ENCODE measurements at places on chromosomes 16 and 17.

DNA sequence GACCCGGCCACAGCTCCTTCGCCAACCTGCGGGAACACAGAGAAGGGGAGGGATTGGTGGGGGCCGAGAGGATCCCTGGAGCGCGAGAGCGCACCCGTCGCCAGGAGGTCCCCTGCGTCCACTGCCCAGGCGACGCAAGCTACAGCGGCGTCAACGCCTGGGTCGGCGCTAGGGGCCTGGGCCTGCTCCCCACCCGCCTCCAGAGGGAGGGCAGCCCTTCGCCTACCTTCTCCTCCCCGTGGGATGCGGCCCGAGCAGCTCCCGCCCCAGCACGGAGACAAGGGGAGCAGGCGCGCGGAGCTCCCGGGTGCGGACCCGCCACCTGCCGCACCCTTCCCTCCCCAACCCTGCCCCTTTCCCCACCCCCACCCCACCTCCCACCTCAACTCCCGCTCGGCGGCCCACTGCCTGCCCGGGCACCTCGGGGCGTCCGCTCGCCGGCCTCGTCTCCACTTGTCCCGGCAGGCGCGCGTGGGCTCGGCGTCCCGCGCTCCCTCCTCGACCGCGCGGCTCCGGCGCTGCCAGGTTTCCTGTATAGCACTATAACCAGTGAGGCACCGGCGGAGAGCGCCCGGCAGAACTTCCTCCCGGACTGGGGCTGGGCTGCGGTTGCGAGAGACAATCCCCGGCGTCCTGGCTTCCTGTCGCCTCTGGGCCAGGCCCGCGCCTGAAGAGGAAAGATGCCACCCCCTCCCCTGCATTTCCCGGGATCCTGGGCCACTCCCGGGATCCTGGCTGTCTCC is 119.1 kb upstream of the SMURF2 start:
- no peak for DNase-seq

DNA sequence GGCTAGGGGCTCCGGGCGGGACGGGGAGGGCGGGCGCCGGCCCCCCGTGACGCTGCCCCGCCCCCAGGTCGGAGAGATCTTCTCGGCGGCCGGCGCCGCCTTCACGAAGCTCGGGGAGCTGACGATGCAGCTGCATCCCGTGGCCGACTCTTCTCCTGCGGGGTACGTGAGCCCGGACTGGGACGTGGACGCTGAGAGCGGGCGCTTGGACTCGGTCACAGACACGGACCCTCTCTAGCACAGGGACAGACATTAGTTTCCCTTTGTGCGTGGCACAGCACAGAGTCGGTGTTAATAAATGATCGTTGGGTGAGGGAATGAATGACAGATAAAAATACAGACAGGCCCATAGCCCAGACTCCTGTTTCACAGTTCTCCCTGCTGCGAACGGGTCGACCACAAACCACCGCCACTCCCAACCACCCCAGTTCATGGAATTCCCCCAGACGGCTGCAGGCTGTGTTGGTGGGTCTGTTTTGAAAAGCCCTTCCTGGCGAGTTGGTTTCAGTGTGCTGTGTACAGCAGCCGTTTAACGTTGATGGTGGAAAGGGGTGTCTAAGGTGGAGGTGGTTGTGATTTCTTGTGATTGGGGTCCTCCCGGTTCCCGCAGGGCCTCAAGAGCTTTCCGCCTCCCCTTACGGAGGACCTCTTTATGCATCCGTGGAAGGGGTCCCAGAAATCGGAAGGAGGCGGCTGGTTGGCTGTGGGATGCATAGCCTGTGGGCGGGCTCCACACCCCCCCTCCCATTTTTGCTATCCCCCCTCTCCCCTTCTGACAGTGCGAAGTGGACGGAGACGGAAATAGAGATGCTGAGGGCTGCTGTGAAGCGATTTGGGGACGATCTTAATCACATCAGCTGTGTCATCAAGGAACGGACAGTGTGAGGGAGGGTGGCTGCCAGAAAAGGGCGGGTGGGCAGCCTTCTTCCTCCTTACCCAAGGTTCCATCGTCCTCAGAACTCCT is 2.9 kb downstream of the RNASEK start:
- no peak for DNase-seq

GRCh38 chr17:68387435-68388218 is 69.7 kb downstream of the WIPI1 start:
- DNase-seq: no peak

GRCh38 chr17:42289611-42290181 is 1.4 kb downstream of the STAT5A start:
- DNase-seq: no peak

DNA sequence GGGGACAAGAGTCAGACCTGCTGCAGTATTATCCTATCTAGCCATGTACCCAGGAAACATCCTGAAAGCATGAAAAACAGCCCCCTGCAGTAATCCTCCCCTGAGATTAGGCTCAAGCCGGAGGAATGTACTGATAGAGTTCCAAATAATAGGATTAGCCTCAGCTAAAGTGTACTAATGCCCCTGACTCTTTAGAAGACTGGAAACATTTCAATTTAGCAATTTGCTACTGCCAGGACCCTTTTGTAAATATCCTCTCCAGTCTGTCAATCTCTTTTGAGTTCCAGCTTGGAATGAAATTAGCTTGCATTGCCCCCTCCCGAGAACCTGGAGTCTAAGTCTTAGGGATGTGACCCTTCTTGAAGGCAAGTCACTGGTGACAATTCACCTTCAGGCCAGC is 110.8 kb upstream of the DNAH9 start:
- no peak for DNase-seq

DNA sequence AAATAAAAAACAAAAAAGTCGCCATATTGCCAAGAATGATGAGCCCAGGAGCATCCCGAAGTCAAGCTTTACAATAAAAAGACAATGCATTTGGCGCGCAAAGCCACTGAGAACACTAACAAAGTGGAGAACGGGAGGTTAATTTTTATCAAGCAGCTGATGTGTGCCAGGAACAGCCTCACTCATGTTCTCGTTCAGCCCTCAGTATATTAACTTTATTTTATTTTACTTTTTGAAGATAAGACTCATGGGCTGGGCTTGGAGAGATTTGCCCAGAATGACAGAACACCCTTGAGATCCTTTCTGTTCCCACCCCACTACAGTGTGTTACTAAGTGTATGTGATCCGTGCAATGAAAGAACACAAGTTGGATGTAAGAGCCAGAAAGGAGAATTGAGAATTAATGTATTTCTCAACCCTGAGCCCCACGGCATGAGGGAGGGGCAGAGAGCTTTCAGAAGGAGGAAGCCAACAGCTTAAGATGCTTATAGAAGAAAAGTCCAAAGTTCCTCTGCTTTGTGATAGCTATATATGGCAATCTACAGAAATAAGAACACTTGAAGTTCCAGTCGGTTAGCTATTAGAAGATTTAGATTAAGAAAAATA is 48.4 kb downstream of the COTL1 start:
- no peak for DNase-seq

DNA sequence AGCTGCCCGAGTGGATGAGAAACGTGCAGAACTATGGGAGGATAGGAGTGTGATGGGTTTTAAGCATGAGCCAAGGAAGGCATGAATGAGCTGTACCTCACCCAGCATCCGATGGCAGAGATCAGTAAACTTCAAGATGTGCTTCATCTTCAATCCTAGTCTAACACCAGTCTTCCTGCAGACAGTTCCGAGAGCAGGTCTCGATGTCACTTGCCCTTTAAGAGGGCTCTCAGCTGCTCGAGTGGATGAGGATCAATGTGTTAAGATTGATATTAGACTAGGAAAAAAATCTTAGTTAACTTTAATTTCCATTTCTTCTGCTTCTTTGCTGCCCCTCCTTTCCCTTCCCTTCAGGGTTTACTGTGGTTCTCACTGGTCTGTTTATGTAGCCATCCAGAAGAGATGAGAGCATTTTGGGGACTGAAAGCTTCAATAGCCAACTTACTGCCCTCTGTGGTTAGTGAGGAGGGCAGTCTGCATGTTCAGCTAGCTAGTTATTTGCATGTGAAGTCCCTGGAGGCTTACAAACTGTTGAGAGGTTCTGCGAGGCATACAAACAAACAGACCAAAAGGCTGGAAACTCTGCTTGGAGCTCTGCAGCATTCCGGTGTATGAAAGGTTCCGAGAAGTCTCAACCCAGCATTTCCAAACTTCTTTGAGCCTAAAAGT is 15.3 kb downstream of the KLHL36 start:
- no peak for DNase-seq

- DNase-seq: no peak
Observed at GRCh38 chr17:4527566-4528125, 27.5 kb downstream of the MYBBP1A start.

DNA sequence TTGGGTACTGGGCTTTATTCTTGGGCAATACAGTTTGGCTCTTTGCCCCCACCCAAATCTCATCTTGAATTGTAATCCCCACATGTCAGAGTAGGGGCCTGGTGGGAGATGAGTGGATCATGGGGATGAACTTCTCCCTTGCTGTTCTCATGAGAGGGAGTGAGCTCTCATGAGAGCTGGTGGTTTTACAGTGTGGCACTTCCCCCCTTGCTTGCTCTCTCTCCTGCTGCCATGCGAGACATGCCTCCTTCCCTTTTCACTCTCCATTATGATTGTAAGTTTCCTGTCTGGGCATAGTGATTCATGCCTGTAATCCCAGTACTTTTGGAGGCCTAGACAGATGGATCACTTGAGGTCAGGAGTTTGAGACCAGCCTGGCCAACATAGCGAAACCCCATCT is 18.1 kb upstream of the CNEP1R1 start:
- no peak for DNase-seq

- peak; percentile 59 for DNase-seq
Observed at GRCh38 chr17:80970044-80970761, 21.4 kb upstream of the CHMP6 start.

GRCh38 chr16:55035029-55035428 is 104.4 kb downstream of the IRX5 start:
- DNase-seq: no peak

- DNase-seq: no peak
Observed at GRCh38 chr16:86669937-86670749, 91.8 kb downstream of the FOXL1 start.

DNA sequence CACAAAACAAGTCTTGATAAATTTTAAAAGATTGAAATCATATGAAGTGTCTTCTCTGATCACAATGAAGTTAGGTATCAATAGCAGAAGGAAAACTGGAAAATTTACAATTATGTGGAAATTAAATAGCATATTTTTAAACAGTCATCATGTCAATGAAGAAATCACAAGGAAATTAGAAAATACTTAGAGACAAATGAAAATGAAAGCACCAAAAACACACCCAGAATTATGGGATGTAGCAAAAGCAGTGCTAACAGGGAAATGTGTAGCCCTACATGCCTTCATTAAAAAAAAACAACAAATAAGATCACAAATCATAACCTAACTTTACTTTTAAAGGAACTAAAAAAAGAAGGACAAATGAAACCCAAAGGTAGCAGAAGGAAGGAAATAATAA is 7.5 kb upstream of the IL21R start:
- no peak for DNase-seq

DNA sequence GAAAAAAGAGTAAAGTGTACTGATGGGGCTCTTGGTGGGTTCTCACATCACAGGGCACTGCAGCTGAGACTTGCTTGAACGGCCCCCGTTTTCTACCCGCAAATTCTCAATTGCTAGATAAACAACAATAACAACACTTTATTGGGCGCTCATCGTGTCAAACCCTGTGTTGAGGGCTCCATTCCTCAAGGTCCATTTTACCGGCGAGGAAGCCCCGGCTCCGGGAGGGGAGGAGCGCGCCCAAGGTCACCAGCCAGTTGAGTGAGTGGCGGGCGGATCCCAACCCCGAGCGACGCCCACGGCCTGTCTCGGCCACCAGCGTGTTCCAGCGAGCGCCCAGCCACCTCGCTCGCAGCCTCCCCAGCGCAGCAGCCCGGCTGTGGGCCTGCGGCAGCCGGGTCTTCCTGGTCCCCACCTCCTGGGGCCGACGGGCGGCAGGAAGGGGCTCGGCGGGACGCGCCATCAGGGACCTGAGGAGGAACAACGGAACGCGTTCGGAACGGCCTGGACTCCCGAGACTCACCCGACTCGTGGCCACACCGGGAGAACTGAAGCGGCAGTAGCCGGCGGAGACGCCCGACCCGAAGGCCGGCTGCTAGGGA is 373 bp downstream of the CMC2 start:
- peak; percentile 17 for DNase-seq

- DNase-seq: no peak
Observed at GRCh38 chr16:66905633-66906539, 12.8 kb downstream of the CDH16 start.

GRCh38 chr17:7016418-7016817 is 4.0 kb downstream of the RNASEK start:
- DNase-seq: no peak

GRCh38 chr16:71425746-71426068 is 16.1 kb downstream of the TLE7 start:
- no peak for DNase-seq

DNA sequence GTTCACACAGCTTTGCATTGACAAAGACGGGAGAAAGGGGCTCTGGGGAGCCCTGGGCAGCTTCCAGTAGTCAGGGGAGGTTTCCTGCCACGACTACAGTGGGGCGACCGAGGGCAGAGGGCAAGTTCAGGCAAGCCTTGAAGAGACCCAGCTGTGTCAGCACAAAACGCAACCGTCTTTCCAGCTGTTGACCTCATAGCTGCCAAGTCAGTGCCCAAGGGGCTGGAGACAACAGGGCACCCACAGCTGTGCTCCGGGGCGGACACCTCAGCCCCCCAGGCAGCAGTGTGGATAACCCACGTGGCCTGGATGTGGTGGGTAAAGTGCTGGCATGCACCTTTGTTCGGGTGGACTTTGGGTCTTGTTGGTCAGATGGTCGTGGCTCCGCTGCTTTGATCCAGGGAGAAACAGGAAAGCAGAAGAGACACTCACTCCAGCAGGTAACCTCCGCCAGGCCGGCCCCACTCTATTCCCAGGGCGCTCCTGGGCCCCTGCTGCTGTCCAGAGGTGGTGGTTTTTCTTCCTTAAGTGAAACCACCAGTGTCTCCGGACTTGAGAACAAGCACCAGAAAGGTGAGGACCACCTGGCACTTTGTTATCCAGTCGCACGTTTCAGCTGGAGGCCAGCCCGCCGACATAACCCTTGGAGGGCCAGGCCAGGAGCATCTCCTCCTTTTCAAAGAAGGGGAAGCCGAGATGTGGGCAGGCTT is 17.6 kb upstream of the CBX2 start:
- no peak for DNase-seq

Data from HTR-8/SVneo (cell line).